ENCODE measurements at places on chromosomes 11 and 22.
A peak's percentile ranks its signal among the peaks of the same experiment; 100 is the strongest.

GRCh38 chr22:45334528-45334927 lies 24.8 kb downstream of the FAM118A start:
- DNase-seq = peak; percentile 81

GRCh38 chr11:416757-417621 lies 2.2 kb upstream of the SIGIRR start:
- DNase-seq = peak; percentile 38

- DNase-seq = peak; percentile 25
These were observed 15.8 kb downstream of the PHLDB1 start for GRCh38 chr11:118623269-118623655.

- no peak for DNase-seq
These were observed 25.8 kb upstream of the ST3GAL4 start for GRCh38 chr11:126329644-126330211.

GRCh38 chr11:128837627-128838026 lies 29.5 kb downstream of the KCNJ1 start:
- no peak for DNase-seq

DNA sequence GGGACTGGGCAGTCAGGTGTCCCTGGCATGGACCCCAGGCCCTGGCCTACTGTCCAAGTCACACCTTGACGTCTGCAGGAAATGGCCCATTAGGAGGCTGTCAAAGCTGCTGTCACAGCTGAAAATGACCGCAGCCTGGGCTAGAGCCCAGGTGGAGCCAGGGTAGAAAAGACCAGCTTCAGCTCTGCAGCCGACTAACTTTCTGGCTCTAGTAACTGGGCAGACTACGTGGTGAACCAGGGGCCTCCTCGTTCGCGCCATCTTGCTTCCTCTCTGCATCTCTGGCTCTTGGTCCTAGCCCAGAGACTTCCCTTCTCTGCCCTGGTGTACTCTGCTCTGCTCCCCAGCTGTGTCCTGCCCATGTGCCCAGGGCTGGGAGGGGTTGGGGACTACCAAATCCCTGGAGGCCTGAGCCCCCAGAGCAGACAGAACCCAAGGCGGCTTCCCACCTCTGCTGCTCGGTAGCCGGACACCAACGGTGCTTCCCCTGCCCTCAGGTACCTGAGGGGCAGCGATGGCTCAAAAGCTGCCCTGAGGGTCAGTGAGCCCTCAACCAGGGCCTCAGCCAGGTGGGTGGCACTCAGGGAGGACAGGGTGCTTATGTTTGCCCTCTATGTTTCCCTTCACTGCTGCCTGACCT lies 19.7 kb downstream of the SART1 start:
- DNase-seq = no peak

DNA sequence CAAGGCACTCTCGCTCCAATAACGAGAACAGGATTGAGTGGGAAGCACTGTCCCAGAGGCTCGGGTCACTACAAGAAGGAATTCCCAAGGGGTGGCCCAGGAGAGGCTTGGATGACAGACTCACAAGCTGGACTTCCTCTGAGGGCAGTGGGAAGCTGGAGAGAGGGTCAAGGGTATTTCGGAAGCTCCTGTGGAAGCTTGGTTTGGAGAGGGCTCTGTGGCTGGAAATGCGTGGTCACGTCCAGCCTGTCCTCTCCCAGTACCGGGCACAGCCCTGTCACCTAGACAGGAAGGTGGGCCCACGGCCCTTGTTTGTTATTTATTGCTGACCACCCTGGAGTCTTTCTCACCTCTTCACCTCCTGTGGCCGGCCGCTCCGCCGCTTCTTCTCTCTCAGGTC lies 5.3 kb downstream of the SYNGR1 start:
- DNase-seq = no peak

DNA sequence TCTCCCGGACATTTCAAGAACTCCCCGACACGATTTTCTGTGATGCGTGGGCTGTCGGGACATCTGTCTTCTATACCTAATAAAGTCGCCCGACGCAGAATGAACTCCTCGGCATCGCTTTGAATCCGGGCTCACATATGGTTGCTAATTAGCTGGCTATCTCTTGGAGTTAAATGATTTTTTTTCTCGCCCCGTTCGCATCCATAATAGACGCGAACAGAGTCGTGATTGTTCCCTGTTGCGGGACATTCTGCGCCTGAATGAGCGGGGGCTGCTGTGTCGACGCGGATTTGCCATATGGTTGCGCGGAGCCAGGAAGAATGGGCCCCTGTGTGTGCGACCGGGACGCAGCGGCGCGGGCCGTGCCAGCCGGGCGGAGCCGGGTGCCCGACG lies 16.4 kb downstream of the CDKN1C start:
- peak; percentile 23 for DNase-seq

DNA sequence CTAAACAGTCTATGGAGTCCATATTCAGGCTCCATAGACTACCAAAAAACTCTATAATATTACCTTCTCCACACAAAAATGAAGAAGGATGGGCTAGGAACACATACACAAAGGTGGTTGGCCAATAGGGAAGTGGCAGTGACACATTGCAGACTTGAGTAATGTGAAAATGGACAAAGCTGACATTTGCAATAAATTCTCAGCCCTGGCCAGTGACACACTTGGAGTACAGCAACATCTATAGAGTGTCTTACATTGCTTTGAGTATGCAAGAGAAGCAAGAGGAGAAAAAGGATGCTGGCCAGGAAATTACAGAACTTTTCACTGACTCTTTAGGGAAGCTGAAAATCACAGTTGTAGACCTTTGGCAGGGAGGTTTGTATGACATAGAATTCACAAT lies 7.3 kb upstream of the OR52W1 start:
- DNase-seq = no peak

GRCh38 chr22:49583341-49583740 lies 244.3 kb downstream of the BRD1 start:
- peak; percentile 24 for DNase-seq

DNA sequence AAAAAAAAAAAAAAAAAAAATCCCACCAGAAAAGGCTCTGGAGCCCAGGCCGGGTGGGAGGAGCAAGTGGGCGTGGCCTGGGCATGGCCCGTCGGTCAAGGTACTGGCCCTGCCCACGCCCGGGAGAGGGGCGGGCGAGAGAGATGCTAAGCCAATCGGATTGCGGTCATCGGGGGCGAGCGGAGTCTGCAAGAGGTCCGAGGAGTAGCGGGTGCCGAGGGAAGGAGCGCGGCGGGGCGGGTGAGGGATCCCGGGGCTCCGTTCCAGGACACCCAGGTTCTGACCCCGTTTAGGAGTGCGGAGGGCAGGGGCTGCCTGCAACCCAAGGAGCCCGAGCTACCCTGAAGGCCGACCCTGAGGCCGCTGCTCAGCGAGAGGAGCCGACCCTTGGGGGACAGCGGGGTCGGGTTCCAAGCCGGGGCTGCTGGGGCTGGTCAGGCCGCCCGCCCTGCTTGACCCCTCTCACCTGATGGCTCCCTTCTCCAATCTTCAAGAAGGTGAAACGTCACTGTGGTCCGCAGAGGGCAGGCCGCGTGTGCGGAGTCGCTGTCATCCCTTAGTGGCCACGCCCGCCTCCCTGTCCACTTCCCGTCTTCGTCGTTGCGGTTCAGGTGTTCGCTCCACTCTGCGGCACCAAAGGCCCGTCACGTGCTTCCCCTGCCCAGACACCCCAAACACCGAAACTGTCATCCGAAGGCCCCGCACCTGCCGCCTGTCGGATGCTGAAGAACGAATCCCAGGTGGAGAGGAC lies 11.1 kb upstream of the TAB1 start:
- peak; percentile 76 for DNase-seq

DNA sequence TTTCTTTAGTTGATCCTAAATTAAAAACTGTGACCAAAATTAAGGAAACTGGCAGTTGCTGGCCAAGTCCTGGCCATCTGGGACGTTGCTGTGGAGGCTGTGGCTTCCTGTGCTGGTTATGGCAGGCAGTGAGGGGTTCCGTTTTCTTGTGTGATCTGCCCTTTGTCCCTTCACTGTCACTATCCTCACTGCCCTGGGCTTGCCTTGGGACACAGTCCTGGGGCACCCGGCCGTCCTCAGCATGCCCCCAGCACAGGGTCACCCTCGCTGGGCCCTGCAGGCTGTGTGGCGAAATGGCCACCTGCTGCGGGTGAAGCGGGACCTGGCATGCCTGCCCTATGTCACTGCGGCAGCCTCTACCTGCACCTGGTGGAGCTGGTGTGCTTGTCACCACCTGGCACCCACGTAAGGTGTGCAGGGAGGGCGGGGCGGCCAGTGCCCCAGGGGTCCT lies 52.5 kb upstream of the SLC22A12 start:
- DNase-seq = no peak

- DNase-seq = no peak
These were observed 838 bp downstream of the FKBP2 start for GRCh38 chr11:64241491-64242374.

DNA sequence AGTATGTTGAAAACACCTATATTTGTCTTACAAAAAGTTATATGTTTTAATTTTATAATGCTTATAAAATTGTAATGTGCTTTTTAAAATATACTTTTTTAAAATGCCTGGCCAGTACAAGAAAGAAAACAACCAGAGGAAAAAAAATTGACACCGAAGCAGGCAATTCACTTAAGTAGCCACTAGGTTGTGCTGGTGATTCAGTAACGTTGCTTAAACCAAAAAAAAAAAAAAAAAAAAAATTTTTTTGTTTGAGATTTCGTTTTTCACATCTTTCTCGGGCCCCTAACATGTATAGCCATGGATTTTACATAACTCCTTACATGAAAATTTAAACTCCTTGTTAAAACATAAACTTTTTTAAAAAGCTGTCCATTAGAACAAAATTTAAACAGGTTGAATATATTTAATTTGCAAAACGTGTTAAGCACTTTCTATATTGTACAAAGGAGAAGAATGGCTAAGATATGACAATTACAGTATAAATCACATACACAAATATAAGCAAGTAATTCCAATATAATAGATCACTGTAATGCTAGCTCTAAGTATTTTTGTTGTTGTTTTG lies 9.2 kb downstream of the OR8B4 start:
- DNase-seq = no peak

GRCh38 chr22:38208551-38208968 lies 6.8 kb downstream of the MAFF start:
- DNase-seq = no peak

DNA sequence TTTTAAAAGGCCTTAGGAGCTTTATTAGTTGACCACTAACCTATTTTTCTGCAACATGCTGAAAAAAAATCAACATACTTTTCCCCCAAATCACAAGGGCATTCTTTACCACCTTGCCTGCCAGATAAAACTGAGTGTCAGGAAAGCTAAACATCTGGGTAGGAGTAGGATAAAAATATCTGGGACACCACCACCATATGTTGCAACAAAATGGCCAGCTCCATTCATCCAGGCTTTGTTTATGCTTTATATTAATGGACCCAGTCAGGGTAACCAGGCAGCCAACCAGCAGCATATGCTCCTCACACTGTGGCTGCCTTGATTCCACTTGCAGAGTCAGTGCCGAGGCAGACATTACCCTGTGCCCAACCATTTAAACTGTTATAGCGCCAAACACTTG lies 1024.5 kb downstream of the LRRC4C start:
- no peak for DNase-seq

- DNase-seq = no peak
These were observed 47.2 kb upstream of the ADA2 start for GRCh38 chr22:17266251-17266971.

DNA sequence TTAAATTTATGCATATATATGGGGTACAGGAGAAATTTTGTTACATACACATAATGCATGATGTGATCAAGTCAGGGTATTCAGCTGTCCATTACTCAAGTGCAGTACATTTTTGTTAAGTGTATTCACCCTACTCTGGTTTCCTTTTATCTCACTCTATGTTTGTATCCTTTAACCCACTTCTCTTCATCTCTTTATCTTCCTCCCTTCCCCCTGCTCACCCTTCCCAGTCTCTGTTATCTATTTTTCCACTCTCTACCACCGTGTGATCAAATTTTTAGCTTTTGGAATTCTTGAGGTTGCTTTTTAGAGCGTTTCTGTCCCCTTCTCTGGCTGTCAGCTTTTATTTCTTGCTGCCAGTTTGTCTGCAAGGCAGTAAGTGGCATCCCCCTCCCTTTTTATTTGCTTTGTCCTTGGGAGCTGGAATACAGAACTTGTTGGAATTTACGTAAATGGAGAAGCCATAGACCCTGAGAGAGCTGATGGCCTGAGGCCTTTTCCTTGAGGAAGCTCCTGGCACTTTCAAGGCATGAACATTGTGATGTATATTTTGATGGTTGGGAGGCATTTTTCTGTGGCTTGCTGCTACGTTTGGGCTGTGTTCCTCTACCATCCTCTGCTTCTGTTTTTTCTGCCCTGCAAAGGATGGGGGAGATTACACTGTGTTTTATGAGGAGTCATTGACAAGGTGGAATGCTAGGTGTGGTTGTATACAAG lies 148.6 kb downstream of the LDLRAD3 start:
- DNase-seq = no peak

DNA sequence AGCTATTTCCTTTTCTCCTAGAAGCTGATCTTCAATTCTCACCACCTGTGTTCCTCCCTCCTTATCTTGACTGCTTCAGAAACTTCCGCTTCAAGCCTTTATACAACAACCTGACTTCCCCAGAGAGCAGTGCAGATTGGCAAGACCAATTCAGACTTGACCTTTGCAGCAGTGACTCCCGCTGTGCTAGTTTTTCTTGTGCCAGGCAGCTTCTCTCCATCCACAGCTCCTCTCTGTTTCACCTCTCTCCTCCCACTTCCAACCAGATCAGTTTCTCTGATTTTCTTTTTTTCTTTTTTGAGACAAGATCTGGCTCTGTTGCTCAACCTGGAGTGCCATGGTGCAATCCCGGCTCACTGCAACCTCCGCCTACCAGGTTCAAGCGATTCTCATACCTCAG lies 74.3 kb downstream of the GRAMD1B start:
- DNase-seq = no peak

DNA sequence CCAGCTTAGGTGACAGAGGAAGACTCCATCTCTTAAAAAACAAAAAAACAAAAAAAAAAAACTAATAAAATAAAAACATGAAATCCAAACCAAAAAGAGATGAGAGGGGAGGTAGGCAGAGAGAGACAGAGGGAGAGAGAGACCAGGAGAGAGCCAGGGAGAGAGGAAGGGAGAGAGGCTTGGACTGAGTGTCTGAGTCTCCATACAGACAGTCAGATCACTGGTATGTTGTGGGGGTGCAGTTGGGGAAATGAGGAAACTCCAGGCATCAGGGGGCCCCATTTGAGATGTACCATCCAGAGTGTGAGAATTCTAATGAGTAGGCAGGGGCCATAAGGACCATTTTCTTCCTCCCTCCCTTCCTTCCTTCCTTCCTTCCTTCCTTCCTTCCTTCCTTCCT lies 53.1 kb upstream of the SEPTIN5 start:
- DNase-seq = no peak

- DNase-seq = no peak
These were observed 99.3 kb upstream of the SESN3 start for GRCh38 chr11:95330302-95330701.

GRCh38 chr11:76252631-76253070 lies 46.3 kb upstream of the WNT11 start:
- no peak for DNase-seq

GRCh38 chr11:126645186-126645585 lies 289.7 kb downstream of the ST3GAL4 start:
- no peak for DNase-seq

DNA sequence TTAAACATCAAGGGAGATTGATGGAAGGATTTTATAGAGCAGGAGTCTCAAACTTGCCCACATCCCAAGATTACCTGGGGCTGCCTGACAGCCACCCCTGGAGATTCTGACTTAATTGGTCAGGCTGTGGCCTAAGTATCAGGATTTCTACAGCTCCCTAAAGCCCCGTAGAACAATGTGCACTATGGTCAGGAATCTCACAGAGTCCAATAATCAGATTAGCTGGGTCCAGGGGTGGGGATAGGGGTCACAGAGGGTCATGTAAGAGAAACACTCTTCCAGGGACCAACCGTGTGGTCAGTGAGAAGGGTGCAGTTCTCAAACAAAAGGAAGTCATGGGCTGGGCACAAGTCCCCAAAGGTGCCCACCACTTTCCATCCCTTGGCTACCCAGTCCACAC lies 20.5 kb upstream of the FBLN1 start:
- no peak for DNase-seq
